PC-9 (cell line): ENCODE measurements at places on chromosomes 2 and 18.

DNA sequence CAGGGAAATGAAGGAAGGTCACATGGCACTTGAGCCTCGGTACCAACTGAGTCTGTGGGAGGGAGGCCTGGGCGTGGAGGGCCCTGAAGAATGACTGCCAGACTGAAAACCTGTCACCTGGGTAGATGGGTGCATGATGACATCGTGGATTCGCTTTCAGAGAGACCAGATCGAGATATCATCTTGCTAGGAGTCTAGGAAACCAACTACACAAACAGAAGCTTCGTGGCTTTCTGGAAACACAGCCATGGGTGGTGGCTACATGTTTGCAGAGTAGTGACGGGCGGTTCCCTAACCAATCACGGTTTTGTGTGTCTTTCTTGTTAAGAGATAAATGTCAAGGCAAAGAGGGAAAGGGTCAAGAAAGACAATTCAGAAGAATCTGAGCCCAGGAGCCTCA is 155.0 kb downstream of the EIPR1 start:
- DNase-seq: peak; percentile 3

DNA sequence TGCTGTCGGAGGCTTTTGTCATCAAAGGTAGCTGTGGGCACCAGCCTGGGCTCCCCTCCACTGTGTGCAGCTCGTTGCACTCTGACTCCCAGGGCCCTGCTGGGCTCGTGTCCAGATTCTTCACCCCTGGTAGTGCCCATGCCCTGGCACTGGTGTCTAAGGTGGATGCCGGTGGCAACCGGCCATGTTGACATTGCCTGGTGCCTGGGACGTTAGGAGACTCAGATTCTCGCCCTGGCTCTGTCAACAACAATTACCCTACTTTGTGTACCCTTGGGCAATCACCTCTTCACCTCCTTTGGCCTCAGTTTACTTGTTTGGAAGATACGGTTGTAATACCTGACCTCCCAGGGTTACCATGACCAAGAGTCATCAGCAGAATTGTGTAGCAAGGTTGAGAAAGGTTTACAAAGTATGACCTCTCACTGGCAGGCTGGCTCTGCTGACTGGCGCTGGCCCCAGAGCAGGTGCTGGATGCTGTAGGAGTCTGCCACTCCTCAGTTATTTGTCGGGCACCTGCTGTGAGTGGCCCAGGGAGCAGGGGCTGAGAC is 41.5 kb upstream of the MCFD2 start:
- no peak for DNase-seq

DNA sequence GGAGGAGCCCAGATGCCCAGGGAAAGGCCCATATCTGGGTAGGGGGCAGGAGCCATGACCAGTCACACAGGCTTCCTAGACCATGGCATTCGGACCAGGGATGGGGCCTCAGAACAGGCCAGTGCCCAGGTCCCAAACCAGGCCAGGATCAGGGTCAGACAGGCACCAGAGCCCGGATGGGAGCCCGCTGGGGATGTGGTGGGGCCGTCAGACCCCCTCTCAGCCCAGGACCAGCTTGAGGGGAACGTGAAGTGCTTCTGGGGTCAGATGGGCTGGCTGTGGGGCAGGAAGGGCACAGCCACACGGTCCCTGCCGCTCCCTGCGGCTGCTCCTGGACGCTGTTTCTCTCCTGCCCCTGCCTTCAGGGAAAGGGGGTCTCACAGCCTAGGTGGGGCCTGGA is 39.1 kb downstream of the SNED1 start:
- DNase-seq: no peak

GRCh38 chr18:50469380-50469781 is 90.5 kb upstream of the MAPK4 start:
- DNase-seq: no peak

DNA sequence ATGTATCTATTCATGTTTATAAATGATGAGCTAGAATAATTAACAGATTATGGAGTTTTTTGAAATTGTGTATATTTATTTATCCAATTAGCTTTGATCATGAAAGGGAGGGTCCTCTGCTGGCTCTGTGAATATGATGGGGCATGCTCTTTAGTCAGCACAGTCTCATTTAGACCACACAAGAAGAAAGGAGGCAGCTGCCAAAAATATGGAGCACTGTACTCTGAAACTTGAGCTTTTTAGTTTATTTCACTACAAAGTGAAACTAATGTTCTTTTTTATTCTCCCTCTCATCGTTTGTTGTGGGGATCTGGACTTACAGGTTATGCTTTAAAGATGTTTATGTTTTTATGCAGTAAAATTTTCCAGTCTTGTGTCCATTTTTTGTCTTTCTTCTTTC is 266.9 kb upstream of the GULP1 start:
- DNase-seq: no peak

DNA sequence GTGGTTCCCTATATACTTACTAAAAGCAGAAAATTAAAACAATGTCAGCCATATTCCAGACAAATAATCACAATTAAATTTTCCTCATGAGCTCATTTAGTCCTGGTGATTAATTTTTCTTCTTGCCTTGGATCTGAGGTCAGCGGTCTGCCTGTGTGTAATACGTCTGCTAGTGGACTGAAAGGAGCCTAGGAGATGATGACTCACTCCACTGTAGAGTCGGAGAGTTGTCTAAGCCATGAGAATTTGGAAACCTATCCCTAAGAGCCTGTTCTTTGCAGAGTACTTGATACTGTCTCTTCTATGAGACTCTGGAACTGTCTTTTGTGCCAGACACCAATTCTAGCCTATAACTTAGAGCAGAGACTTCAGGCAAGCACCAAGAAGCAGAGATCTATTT is 94.2 kb upstream of the RAB27B start:
- no peak for DNase-seq

GRCh38 chr2:147479358-147479757 is 365.5 kb upstream of the ACVR2A start:
- DNase-seq: no peak

DNA sequence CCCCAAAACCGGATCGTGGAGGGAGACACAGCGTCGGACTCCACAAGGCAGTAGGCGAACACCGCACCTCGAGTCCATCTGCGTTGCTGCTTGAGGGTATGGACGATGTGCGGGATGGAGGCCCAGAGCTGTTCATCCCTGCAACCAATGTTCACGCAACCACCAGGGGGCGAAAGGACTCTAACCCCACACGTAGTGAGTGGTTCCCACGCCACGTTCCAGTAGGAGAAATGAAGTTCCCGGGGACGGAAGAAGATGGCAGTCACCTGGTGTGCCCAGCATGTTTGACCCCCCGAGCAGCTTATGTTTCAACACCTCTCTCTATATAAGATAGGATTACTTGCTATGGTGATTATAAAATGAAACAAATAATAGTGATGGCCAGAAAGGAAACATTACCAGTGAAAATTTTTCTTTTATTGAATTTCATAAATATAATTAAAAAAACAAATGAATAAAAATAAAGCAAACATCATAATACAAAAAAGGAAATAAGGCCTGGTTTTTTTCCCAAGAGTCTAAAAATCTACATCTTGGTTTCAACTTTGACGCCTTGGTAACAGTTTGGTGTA is 184.3 kb downstream of the SH3BP4 start:
- peak; percentile 86 for DNase-seq

GRCh38 chr2:203763241-203763937 is 57.0 kb downstream of the CD28 start:
- no peak for DNase-seq

GRCh38 chr18:60130284-60130683 is 230.5 kb downstream of the PMAIP1 start:
- no peak for DNase-seq

DNA sequence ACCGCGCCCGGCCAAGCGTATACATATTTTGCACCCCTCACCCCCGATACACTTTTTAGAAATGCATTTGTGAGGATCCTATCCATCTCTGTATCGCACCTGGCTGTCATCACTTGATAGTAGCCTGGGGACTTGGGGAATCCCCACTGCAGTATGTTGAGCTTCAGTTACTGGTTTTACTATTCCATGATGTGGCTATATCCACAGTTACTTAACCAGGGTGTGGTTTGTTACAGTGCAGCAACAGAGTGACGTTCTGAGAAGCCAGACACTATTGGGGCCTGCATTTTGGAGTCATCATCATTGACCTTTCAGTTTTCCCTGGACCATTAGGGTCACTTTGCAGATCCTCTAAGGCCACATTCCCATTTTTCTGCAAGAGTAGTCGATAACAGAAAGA is 212.7 kb downstream of the AGAP1 start:
- no peak for DNase-seq

DNA sequence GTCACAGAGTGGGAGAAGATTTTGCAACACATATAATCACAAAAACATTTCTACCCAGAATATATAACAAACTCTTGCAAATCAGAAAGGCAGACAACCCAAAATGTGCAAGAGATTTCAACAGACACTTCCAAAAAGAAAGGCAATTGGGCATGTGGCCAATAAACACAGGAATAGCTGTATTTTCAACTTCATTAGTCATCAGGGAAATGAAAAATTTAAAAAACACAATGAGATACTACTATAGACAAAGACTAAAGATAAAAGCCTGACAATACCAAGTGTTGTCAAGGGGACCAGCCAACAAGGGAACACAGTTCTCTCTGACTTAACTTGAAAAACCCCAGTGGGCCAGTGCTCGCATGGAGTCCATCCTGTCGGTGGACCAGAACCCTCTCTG is 40.5 kb downstream of the MTHFD2 start:
- no peak for DNase-seq

- no peak for DNase-seq
Observed at GRCh38 chr2:165475277-165476004, 5.9 kb downstream of the CSRNP3 start.

DNA sequence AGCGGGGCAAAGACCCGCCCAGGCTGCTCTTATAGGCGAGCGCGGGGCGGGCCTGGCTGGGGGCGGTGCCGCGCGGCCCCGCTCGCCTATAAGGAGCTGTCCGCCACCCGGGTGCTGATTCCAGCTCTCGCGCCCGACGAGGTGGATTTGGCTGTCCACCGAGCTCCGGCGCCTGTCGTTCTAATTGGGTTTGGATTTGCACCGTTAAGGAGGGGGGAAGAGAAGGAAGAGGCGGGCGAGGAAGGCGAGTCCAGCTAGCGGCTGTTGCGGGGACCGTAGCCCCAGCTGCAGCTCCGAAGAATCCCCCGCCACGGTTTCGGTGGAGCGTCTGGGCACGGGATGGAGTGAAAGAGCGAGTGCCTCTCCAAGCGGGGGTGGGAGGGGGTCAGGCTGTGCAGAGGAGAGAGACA is at the start of gene CNTNAP5:
Gene CNTNAP5, plus strand, starts transcription at position 117 of the 410 bp plus-strand sequence. CDS start 364 bp downstream, outside the sequence.
- DNase-seq: no peak

DNA sequence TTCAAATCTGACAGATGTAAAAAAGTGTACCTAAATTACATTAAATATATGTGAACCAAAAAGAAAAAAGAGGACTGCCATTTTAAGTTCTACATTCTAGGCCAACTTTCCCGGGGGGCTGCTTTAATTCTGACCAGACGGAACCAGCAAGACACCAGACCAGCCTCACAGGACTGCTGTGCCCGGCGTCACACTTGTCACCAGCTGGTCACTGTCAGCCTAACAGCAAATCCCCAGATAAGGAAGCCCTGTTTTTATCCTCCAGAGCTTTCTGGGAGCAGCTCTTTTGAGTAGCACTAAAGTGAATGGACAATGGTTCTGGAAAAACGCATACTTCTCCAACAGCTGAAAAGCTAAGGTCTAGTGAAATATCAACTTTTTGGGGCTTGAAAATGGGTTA is 35.6 kb downstream of the CYB5A start:
- no peak for DNase-seq

- no peak for DNase-seq
Observed at GRCh38 chr2:122805346-122805745, 1049.9 kb downstream of the TSN start.

GRCh38 chr2:10947446-10948187 is 35.9 kb downstream of the KCNF1 start:
- no peak for DNase-seq

DNA sequence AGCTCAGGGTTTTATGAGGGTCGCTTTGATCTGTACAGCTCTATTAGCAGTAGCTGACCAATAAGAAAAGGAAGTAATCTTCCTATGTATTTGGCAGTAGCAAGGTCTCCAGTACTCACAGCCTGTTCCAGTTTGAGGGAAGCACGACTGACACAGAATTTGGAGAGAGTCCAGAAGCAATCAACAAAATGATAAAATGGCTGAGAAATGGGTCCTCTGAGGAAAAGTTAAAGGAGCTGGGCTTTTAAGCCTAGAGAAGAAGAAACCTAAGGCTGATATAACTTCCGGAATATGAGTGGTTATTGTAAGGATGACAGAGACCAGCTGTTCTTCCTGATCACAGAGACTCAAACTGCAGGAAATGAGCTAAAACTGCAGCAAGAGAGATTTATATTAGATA is 382.8 kb downstream of the GPD2 start:
- no peak for DNase-seq

GRCh38 chr2:152560873-152561595 is 156.2 kb downstream of the PRPF40A start:
- no peak for DNase-seq

- no peak for DNase-seq
Observed at GRCh38 chr2:128421286-128421685, 102.6 kb upstream of the HS6ST1 start.

DNA sequence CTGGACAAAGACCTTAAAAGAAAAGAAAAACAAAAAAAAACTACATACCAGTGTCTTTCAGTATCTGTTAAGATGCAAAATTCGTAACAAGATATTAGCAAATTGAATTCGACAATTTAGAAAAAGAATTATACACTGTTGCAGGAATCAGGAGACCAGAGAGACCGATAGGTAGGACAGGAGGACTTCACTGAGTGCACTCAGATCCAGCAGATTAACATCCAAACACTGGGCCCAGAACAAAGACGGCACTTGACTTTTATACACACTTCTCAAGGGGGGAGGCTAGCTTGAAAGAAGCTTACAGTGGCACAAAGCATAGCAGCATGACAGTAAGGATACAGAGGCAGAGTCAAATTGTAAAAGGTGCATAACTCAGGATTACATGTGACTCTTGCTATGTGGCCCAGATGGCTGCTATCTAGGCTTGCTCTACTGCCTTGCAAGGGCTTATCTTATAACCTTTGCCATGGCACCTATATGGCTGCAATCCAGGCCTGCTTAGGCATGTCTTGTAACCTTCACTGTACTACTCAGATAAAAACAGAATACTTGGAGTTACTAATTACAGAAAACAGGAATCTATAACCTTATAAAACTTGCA is 507.3 kb upstream of the LRRTM4 start:
- no peak for DNase-seq

- no peak for DNase-seq
Observed at GRCh38 chr2:2561346-2562095, 230.4 kb upstream of the MYT1L start.

GRCh38 chr2:29527947-29528346 is 393.4 kb downstream of the ALK start:
- no peak for DNase-seq

DNA sequence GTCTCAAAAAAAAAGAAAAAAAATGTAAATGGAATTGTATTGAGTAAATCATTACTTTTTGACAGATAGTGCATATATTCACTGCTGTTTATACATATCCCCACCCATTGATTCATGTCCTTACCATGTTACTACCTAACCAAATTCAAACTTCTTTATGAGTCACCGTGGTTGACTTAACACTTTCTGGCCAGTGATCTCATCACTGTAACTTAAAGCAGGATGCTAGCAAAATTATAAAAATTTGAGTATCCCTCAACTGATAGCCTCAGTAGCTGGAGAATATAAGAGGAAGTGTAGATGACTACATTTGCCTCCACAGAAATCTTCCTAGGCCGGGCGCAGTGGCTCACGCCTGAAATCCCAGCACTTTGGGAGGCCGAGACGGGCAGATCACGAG is 13.4 kb downstream of the CNOT9 start:
- DNase-seq: peak; percentile 40

GRCh38 chr18:21745231-21745630 is 4.6 kb downstream of the MIB1 start:
- no peak for DNase-seq
